ENCODE measurements at places on chromosomes 2 and 18.

GRCh38 chr2:204289066-204289465 is 256.2 kb upstream of the PARD3B start:
- no peak for DNase-seq

DNA sequence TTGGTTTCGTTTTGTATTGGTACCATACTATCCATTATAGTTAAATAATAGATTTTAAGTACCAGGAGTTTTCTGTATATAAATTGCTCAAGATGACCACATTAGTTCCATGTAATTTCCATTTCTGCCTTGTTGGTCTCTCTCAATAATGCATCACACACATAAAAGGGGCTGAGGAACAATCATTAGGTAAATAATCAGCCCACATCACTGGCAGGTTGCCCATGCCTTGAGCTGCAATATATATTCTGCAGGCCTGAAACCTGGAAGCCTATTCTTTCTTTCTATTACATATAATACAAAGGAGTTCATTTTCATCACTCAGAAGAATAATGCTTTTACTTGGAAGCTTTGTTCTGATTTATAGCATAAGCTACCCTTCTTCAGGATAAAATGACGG is 616.1 kb upstream of the PKDCC start:
- DNase-seq, result no peak

- no peak for DNase-seq
Observed at GRCh38 chr2:162106146-162106551, 32.1 kb upstream of the DPP4 start.

DNA sequence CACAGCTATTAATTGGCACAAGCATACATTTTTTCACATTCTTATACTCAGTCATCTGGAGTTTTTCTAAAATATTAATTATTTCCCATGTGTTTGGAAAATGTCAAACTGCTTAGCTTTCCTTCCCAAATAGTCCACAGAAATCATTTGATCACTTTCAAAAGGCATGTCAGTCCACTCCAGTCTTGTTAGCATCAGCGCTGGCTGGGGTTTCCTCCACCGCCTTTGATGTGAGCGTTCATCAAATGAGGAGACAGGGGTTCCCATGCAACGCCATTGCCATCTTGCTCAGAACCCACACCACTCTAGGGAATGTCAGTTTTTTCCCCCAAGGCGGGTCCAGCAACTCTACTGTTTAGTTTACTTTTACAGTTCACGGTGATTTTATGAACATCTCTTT is 13.1 kb upstream of the RAX start:
- DNase-seq, result no peak

DNA sequence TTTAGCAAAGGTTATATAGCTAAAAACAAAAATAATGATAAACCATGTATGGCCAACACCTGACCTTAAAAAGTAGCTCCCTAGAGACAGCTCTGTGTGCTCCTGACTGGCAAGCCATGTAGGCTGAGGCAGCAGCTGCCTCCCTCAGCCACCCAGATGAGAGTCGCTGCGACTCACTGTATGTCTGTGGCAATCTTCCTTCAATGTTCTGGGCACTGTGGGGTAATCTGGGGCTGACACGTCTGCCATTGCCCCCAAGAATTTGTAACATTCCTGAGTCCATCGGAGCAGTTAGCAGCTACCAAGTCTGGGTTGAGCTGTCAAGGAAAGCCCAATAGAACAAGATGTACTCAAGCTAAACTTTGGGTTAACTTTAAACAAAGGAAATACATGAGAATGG is 106.4 kb upstream of the DAPL1 start:
- DNase-seq, result no peak

GRCh38 chr18:49842656-49843055 is 29.3 kb upstream of the ACAA2 start:
- DNase-seq, result no peak

All from thoracic aorta (tissue), 2 donors.